ENCODE measurements at places on chromosomes 5 and 9.

DNA sequence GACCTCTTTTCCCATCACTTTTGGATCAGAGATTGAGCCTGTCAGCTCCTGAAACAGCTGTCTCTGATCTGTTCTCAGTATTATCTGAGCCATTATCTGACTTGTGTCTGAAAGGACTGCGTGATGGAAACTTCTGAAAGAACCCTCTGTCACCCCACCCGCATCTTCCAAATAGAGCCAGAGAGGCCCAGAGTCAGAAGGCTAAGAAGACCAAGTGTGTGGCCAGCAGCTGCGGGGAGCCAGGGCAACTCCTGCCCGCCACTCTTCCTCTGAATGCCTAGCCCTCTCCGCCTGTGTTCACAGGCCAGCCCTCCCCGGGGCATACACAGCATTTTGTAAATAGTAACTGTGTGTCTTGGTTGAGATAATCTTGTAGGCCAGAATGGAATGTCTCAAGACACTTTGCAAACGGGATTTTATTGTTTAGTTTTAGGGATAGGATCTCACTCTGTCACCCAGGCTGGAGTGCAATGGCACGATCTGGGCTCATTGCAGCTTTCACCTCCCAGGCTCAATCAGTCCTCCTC is 92.7 kb downstream of the AOPEP start:
- no peak for DNase-seq

DNA sequence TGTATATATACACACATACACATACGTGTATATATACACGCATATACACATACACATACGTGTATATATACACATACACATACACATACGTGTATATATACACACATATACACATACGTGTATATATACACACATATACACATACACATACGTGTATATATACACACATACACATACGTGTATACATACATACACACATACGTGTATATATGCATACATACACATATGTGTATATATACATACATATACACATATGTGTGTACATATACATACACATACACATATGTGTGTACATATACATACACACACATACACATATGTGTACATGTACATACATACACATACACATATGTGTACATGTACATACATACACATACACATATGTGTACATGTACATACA is 82.6 kb downstream of the SYK start:
- DNase-seq, result no peak

GRCh38 chr5:112014783-112015395 is 257.9 kb upstream of the NREP start:
- DNase-seq, result no peak

DNA sequence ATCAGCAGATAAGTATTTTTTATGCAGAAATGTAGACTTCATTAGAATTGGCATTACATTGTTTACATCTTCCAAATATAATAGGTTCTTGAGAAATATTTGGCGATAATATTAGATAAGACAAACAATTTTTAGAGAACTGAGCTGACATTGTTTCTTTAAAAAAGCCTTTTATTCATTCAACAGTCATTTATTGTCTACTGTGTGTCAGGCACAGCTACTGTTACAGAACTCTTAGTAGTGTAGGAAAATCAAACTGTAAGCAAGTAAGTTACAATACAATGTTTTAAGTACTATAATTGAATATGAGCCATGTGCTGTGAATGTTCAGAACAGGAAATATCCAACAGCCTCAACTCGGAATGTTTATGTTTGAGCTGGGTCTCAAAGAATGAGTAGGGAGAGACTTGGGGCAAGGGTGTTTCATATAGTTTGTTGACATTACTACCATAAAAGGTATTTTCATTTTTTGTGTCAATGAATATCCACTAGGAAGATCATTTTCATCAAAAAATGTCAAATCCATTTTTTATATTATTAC is 114.0 kb downstream of the CDC42SE2 start:
- DNase-seq, result no peak

DNA sequence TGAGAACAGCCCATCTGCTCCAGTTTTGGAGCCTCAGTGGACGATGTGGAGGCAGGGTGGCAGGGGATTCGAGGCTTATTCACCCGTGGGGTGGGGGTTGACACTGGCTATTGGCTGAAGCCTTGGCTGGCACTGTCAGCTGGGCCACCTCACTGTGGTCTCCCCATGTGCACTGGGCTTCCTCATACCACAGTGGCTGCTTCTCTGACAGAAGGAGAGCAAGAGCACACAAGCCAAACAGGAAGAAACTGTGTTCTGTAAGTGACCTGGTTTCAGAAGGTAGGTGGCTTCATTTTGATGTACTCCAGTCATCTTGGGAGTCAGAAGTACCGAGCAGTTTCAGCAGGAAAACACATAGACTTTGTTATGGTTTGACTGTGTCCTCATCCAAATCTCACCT is 24.7 kb upstream of the CTNND2 start:
- no peak for DNase-seq

DNA sequence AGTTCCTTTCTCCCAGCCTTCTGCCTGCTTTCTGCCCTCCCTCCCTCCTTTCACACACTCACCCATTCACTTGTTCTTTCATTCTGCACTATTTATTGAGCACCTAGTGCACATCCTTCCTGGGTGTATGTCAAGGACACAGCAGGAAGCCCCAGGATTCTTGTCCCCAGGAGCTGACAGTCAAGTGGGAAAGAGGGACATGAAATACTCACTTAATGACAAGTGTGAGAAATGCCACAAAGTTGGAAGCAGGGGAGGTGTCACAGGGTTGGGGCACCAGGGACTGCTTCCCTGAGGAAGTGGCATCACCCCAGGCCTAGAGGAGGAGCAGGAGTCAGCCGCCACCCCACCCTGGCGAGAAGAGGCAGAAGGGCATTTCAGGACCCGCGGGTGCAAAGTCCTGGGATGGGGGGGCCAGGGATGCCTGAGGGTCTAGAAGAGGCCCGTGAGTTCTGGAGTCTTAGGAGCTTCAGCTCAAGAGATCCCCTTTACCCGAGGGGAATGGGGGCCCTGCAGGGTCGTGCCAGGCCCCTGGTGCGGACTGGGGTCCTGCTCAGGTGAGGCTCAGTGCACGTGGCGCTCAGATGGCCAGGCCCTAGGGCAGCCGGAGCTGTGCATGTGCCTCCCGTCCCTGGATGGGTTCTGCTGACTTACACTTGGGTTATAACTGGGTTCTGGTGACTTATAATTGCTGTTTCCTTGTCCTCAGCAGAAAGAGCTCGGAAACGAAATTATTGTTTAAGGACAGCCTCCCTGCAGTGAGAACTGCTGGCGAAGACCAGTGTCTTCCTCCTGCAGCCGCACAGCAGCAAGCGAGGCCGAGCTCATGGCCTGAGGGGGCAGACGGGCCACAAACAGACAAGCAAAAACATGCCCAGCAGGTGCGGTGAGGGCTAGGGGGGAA is 16.9 kb upstream of the LAMC3 start:
- DNase-seq, result no peak

GRCh38 chr9:16445141-16445920 is 425.1 kb downstream of the BNC2 start:
- no peak for DNase-seq

DNA sequence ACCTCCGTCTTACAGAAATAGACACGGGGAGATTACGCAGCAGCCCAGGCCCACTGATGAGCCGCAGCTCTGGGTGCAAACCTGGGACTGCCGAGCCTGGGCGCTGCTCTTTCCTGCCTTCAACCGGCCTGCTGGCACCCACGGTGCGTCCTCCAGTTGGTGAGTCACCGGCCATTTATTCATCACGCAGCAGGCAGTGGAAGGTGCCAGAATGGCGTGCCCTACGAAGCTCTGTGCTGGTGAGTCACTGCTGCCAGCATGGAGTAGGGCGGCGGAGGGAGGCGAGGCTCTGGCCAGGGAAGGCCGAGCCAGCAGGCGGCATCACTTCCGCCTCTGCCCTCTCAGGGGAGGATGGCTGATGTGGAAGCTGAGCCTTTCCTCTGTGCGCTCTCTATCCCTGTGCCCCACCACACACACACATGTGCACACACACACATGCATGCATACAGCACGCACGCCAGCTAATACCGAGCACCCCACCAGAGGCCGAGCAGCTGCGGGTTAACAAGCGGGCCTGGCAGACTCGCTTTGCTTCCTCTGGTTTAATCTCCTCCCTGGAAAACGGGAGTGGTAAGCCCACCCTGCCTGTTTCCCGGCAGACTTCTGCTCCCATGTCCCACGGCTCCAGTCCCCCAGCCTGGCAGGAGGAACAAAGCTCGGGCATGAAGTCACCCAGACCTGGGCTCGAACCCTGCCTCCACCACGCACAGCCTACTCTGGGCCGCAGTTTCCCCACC is 39.2 kb downstream of the OLFM1 start:
- no peak for DNase-seq

- no peak for DNase-seq
Observed at GRCh38 chr9:89576404-89576839, 28.4 kb upstream of the GADD45G start.

GRCh38 chr9:127589955-127590370 is 22.1 kb upstream of the STXBP1 start:
- DNase-seq, result no peak

DNA sequence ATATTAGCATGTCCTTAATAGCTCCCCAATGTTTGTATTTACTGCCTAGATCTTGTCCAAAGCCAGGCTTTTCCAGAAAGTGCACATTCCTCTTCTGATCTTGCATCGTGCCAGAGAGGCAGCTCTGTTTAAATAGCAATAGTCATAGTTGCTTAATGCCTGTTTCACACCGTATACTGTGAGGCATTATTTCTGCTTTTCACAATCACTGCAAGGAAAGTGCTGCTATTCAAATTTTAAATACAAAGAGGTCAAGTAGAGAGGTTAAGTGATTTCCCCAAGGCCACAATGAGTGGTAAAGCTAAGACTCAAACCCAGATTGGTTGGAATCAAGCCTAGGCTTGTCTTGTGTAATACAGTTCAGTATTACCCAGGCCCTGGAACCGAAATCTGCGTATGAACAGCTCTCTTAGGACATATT is 153.6 kb downstream of the SNX18 start:
- DNase-seq, result no peak

- DNase-seq, result no peak
Observed at GRCh38 chr5:127732963-127733362, 29.8 kb downstream of the CCDC192 start.
